ENCODE measurements at places on chromosomes 6 and 20.
A peak's percentile ranks its signal among the peaks of the same experiment; 100 is the strongest.

- no peak for DNase-seq
Observed at GRCh38 chr6:492178-492577, 100.6 kb downstream of the IRF4 start.

DNA sequence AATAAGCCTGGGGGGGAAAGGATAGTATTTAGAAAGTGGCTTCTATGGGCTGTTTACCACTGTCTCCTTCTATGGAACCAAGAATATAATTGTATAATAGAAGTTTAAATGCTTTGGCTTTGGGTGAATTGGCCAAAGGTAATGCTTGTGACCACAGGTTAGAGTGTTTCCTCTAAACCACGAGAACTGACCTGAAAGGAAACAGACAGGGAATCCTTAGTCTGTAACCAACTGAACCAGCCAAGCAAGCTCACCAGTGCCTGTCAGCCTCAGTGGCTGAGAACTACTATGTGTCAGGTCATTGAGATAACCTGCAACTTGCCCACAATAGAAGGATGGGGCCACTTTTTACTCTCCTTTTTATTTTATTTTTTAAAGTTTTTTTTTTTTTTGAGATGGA is 47.9 kb upstream of the TXNDC5 start:
- DNase-seq: no peak

DNA sequence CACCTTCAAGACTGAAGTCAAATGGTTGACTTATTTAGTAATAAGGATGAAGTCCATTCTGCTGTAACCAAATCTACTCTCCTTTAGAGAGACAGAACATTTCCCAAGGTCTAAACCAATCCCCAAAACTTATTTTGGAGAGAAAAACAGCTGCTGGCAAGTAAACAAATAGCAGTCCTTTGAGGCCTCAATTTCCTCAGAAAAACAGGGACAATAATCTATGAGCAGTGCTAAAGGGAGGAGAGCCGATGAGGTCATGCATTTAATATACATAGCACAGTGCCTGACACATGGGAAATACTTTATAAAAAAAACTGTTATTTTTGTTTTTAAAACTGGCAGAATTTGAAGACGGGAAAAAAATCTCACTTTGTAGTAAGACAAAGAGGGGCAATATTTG is 526.0 kb downstream of the EPM2A start:
- DNase-seq: no peak

DNA sequence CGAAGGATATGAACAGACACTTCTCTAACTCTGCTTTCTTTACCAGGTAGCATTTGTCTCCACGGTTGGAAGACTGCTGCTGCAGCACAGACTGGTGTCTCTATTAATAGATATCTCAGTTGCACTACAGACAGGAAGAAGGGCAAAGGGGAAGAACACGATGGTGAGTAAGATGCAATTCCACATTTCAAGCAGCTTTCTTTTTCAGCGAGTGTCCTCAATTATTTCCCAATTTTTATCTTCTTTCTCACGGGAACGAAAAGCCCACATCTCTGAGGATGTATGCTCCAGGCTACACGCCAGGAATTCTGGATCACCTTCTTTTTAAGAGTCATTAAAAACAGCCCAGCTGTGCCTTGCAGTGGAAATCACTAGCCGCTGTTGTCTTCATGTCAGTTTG is 311.6 kb upstream of the ECI2 start:
- DNase-seq: no peak

- peak; percentile 87 for DNase-seq
Observed at GRCh38 chr6:30326526-30327231, at the start of gene TRIM39. TRIM39 (plus strand) TSS chr6:30326927; CDS start chr6:30329318, 2,391 bp downstream.

DNA sequence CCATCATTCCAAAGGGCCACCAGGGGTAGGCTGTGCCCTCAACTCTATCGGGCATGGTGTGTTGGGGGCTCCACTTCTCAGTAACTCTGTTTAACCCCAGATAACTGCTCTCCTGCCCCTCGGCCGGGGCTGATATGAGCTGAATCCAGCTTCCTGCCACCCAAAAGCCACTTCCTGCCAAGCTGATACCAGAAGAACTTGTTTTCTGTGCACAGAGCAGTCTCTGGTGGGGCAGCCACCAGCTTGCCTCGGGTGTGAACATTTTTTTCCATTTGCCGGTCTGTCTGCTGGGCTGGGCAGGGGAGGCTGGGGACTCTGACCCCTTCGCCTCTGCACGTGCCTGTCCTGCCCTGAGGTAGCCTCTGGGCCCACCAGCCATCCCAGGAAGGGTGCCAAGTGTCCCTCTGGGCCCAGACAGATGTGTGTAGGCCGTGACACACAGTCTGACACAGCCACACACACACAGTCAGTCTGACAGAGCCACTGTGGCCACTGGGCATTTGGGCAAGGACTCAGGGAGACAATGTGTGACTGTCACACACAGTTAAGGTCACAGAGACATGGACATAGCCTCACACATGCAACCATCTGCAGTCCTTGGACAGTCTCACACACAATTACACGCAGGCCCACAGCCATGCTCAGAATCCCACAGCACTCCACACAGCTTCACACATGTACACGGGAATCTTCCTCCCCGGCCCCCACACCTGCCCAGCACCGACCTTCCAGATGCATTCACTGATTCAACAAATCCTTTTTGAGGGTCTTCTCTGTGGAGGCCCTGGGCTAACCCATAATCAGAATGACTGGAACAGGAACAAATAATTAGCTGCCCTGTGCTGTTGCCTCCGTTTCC is 45.1 kb downstream of the NOL4L start:
- DNase-seq: peak; percentile 51

GRCh38 chr6:46935687-46936086 is 13.9 kb upstream of the ADGRF5 start:
- no peak for DNase-seq

GRCh38 chr20:63370618-63371187 is 9.6 kb upstream of the CHRNA4 start:
- no peak for DNase-seq

DNA sequence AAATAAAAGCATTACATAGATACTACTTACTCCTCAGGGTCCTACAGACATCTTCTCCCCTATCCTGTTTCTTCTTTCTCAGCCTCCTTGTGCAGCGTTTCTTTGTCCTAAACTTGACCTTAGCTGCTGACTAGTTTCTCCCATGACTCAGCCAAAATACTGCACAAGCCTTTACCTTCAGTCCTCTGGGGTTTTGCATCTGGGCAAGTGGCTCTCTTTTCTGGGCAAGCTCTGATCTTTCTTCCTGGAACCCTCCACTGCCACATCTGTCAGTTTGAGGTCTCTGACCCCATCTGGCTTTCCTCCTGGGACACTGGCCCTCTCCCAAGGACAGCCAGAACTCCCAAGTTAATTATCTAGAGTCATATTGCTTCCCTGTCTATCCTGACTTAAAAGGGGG is 838.4 kb downstream of the DHX35 start:
- DNase-seq: no peak

- no peak for DNase-seq
Observed at GRCh38 chr6:89281779-89282246, 33.3 kb downstream of the GABRR2 start.

DNA sequence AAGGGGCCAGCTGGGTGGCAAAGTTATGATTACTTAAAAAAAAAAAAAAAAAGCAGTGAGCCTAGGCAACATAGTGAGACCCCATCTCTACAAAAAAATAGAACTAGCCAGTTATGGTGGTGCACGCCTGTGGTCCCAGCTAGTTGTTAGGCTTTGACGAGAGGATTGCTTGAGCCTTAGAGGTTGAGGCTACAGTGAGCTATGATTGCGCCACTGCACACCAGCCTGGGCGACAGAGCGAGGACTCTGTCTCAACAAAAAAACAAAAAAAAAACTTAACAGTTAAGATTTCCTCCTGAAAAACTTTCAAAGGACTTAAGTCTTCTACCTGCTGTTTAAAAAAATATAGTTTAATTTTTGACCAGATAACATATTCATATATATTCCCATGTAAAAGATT is 2.4 kb downstream of the GTSF1L start:
- no peak for DNase-seq

- no peak for DNase-seq
Observed at GRCh38 chr6:109743739-109744138, 52.6 kb downstream of the FIG4 start.

DNA sequence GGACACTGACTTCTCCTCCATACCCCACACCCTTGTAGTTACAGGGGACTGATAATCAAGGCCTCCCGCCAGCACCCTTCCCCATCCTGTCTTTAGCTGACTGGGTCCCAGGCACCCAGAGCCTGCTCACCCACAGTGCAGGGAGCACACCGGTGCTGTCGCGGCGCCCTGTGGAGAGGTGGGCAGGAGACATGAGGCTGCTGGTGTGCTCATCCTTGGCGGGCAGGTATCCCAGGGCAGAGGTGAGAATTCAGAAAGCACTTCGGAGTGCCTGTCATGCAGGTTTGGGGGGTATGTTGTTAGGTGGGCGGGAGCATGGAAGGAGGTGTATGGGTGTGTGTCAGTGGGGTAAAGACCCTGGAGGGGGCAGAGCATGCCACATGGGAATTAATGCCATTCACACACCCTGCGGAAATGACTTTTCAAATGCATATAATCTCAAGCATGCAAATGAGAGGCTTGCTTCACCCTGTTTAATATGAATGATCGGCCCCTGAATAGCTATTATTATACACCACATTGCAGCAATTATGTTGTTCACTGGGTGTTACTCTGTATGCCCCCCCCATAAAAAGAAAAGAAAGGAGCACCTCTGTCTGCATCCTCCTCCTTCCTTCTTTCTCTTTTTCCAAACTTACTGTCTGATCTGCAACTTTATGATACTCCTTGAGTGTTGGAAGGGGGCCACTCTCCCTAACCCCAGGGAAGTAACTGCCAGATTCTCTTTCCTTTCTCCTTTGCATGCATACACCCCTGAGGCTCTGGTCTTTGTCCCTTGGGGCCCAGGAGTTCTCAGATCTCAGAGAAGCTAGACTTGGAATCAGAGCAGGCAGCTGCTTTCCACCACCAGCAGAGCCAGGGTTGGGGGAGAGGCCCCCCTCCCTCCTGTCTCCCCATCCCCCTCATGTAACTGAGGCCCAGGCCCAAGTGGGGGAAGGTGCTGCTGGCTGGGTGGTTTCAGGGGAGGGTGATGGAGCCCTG is 16.0 kb downstream of the FOXP4 start:
- DNase-seq: no peak

GRCh38 chr6:127851197-127851596 is 49.7 kb downstream of the THEMIS start:
- DNase-seq: no peak

GRCh38 chr6:16694781-16695578 is 66.3 kb downstream of the ATXN1 start:
- DNase-seq: no peak

DNA sequence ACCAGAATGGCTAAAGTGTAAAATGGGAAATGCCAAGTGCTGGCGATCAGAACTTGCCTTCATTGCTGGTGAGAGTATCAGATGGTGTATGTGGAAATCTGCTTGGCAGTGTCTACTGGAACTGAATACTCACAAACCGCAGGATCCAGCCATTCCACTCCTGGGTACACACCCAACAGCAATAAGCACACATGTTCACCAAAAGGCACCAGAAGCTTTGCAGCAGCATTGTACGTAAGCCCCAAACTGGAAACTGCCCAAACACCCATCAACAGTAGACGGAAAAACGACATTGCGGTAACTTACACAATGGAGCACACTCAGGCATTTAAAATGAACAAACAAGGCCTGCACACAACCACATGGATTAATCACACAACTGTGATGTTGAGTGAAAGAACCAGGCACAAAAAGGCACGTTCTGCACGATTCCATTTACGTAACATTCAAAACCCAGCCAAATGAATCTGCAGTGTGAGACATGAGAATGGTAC is 37.3 kb upstream of the BPIFA2 start:
- no peak for DNase-seq

GRCh38 chr20:1212607-1213396 is 9.5 kb downstream of the C20orf202 start:
- peak; percentile 49 for DNase-seq

GRCh38 chr6:89581689-89582088 is 56.9 kb downstream of the LYRM2 start:
- DNase-seq: no peak

DNA sequence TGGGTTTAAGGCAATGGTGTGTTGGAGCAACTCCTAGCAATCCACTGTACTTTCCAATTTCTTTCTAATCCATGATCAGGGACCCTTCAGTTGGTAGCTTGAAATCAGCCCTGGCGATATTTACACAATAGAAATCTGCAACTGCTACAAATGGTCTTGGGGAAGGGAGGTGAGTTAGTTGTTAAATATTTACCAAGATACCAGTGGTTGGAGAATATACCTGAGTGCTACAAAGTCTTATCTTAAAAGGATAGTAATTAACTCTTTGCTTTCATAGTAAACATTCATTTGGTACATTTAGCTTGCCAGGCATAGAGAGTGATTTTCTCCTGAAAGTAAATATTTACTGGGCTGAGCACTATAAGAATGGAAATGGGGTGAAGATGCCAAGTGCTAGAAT is 568.2 kb downstream of the BCKDHB start:
- DNase-seq: no peak

GRCh38 chr20:51301026-51301425 is 241.5 kb downstream of the NFATC2 start:
- no peak for DNase-seq

- no peak for DNase-seq
Observed at GRCh38 chr20:32621891-32622584, 36.9 kb upstream of the NOL4L start.

- DNase-seq: no peak
Observed at GRCh38 chr6:113381959-113382358, 475.2 kb upstream of the MARCKS start.

GRCh38 chr6:111829998-111830397 is 43.3 kb downstream of the FYN start:
- no peak for DNase-seq

DNA sequence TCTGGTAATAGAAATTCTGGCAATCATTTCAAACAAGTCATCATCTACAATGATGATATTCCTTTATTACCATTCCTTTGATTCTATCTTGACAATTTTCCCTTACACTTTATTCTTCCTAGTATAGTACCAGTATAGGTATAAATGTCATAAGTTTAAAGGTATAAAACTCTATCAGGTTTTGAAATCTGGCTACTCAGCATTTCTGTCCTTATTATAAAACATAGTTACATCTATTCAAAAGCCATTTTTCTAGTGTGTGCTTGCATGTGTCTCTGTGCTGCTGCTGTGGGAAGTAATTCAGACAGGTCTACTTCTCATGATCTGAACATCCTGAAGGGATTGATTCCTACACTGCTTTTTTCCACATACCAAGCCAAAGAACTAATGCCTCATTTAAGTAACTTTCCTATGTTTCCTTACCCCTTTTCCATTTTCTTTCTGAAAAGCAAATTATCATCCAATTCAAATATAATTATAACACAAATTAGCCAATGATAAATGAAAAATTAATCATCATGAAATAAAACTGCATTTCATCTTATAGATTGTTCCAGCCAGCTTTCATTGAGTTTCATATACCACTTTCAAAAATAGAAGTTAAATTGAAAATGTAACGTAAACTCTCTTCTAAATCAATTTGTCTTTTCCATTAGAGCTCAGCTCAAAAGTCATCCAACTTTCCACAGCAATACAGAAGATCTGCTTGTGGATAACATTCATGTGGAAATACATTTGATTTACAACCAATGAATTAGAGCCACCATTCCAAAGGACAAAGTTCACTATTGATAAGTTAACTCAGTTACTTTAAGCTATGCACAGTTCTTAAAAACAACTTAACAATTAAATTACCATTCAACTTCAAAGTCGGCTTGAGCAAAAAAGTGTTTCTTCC is 35.9 kb downstream of the COL12A1 start:
- DNase-seq: no peak

GRCh38 chr6:110714143-110714542 is 101.1 kb downstream of the CDK19 start:
- DNase-seq: no peak

- no peak for DNase-seq
Observed at GRCh38 chr6:42301986-42302385, 84.3 kb upstream of the MRPS10 start.

Data from T follicular helper cell (primary cell).